ENCODE measurements at places on chromosomes 4 and X.

- peak; percentile 90 for DNase-seq
These were observed 186.4 kb upstream of the GALNT7 start for GRCh38 chr4:172982151-172982590.

DNA sequence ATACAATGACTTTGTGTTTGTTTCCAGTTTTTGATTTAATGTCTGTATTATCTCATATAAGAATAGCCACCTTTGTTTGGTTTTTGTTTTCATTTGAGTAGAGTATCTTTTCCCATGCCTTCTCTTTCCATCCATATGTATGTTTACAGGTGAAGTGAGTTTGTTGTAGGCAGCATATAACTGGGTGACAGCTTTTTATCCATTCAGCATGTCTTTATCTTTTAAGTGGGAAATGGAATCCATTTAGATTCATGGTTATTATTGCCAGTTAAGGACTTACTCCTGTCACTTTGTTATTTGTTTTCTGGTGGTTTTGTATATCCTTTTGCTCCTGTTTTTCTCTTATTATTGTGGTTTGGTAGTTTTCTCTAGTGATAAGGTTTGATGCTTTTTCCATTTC lies 34.3 kb downstream of the SCLT1 start:
- DNase-seq, result no peak

- no peak for DNase-seq
These were observed 32.5 kb upstream of the AADAT start for GRCh38 chr4:170122252-170122651.

DNA sequence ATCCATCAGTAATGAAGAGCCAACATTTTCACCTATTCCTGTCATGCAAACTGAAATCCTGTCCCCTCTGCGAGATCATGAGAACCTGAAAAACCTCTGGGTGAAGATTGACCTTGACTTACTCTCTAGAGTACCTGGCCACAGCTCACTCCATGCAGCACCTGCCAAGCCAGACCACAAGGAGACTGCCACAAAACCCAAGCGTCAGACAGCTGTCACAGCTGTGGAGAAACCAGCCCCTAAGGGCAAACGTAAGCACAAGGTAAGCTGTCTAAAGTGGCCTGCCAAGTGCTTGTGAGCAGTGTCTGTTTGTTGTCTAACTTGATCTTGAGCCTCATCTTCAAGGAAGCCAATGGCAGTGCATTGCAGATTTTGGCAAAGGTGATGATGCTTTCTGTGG lies 455.9 kb downstream of the AFF2 start:
- DNase-seq, result no peak

DNA sequence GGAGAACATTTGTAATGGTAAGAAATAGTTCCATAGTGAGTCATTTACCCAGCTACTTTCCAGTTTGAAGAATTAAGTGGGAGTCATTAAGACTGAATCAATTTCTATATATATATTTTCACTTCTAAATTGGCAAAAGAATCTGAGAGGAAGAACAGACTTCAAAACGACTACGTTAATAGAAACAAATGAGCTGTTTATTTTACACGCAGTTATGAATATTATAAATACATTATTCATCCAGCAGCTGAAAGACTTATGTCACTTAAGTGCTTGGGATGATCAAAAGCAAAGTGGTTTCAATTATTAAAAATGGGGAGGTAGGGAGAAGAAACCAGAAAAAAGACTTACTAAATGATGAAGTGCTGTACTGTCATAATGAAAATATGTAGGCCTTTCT lies 260.5 kb upstream of the DDX53 start:
- no peak for DNase-seq

GRCh38 chrX:153770601-153771414 lies 6.8 kb downstream of the PLXNB3 start:
- DNase-seq, result no peak

DNA sequence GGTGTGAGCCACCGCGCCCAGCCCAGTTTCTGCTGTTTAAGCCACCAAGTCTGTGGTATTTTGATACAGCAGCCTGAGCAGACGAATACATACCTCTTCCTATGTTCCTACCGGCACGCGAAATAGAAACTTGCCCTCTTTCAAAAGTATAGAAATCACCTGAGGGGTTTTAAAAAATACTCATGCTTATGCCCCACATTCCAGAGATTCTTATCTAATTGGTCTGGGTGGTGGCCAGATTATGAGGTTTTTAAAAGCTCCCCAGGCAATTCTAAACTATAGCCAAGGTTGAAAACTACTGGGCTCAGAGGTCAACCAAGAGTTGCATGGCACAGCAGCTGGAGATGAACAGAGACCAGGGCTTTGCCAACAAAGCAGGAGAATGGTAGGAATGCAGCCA lies 24.9 kb upstream of the HUWE1 start:
- DNase-seq, result no peak

DNA sequence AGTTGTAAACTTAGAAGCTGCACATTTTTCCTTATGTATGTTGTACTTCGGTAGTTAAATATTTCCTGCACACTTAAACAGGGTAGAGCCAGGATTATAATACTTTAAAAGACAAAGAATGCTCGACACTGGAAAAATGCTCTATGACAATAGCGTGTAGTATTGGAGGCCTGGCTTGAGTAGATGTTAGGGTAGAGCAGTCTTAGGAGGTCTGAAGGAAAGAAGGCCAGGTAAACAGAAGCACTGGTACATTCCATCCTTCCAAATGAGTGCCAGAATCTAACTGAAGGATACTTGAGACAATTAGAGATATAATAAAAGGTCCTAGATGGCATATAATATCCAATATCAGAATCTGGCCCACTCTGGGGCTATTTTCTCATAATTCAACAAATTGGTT lies 42.3 kb downstream of the ATXN3L start:
- DNase-seq, result no peak

DNA sequence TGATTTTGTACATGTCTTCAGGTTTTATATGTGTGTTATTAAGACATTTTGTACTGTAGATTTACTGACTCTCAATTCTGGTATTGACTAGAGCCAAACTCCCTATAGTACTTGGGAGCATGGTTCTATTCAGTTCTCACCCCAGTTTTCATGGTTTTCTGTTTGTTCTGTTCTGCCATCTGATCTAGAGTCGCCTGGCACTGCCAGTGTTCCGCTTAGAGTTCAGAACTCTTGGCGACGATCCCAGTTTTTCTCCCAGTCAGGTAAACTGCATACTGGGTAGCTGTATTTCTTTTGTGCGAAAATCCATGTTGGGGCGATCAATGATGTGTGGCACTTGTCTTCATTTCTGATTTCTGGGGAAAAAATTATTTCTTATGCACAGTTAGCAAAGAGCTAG lies 78.0 kb downstream of the PHOX2B start:
- DNase-seq, result no peak

DNA sequence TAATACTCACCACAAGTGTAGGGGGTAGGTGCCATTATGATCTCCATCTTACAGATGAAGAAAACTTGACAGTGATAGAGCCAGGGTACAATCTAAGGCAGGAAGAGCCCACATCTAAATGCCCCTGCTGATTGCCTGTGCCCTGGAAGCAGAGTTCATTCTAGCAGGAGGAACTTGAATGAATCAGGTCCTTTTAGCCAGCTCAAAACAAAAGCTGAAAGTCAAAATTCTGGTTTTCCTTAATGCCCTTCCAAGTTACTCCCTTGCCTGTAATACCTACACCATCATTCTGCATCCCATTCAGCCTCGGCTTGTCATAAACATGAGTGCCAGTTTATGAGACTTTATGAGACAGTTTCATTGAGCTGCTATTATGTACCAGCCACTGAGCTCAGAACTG lies 89.6 kb downstream of the SCD5 start:
- peak; percentile 58 for DNase-seq

DNA sequence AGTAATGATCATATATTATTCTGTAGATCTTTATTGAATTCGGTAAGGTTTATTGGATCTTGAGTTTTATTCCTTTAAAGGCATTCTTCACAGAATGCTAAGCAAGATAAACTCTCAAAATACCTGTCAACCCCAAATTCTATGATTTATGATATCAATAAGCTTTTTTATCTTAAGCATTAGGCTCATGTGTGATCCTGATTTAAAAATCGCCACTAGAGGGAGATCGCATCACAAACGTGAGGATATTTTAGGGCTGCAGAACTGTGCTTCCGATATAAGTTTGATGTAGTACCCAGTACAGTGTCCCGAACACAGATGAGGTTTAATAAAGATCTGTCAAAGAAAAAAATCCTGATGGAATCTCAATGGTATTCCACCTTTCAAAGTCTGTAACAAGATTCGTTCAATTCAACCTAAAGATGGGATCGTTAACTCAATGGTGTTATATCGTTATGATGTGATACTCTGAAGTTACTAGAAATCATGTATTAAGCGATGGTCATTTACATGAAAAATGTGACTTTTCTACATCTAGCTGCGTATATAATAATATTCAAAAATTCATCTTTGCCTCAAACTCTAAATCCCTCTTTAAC lies 169.0 kb downstream of the CORIN start:
- DNase-seq, result peak; percentile 37

DNA sequence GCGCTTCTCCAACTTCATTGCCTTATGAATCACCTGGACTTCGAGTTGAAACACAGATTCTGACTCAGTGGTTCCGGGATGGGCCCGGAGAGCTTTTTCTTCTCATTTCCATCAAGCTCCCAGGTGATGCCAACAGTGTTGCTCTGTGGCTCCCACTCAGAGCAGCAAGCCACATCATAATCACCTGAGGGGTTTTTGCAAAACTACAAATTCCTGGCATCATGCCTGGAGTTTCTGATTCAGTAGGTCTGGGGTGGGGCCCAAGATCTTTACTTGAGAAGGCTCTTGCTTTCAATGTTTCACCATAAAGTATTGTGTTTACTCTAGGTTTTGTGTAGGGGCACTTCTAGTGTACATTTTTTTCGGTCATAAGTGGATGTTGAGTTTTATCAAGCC lies 7.0 kb downstream of the MTM1 start:
- DNase-seq, result no peak
